Activated CD4-positive, alpha-beta memory T cell treated with anti-CD3 and anti-CD28 coated beads for 36 hours (primary cell): ENCODE measurements at places on chromosomes 12 and 14.
A peak's percentile ranks its signal among the peaks of the same experiment; 100 is the strongest.

DNA sequence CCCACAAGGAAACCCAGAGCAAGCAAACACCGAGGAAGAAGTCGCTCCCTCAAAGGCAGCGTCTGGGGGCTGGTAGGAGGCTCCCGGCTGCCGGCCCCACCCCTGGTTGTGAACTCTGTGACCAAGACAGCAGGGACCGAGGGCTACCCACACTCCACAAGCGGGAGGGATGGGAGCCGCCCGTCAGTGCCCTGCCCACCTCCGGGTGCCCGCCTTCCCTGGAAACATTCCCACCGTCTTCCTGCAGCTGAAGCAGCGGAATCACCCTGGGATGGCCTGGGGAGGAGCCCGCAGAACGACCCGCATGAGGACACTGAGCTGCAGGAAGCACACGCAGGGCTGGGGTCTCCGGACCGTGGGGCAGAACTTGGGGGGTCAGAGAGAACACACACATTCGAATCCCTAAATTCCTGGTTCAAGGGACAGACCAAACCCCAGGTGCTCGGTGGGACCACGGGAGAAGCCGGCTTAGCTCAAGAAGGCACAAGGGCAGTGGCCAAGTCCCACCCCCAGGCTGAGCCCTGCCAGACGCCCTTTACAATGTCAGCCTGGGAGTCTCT, 33.5 kb upstream of the C14orf180 start:
- no peak for DNase-seq
- H3K4me1 ChIP-seq, result no peaks in the 10 kb centered on the region
- H3K27ac ChIP-seq, result no peak overlapping the region
- no peaks in the 10 kb centered on the region for H3K36me3 ChIP-seq
- H3K27me3 ChIP-seq, result peaks cover 13% of the 10 kb centered on the region
- no peak overlapping the region for H3K4me3 ChIP-seq

- H3K4me3 ChIP-seq, result no peak overlapping the region
- H3K4me1 ChIP-seq, result no peaks in the 10 kb centered on the region
- no peaks in the 10 kb centered on the region for H3K36me3 ChIP-seq
- DNase-seq, result no peak
- H3K27me3 ChIP-seq, result no peaks in the 10 kb centered on the region
- H3K27ac ChIP-seq, result no peak overlapping the region
These were observed 819.2 kb downstream of the FSCB start for GRCh38 chr14:43687921-43688320.

- peak overlapping the region; percentile 71 for H3K4me3 ChIP-seq
- H3K4me1 ChIP-seq, result peaks cover 78% of the 10 kb centered on the region
- H3K27ac ChIP-seq, result peak overlapping the region; percentile 95
- no peaks in the 10 kb centered on the region for H3K27me3 ChIP-seq
- H3K36me3 ChIP-seq, result peaks cover 19% of the 10 kb centered on the region
These were observed 59.9 kb downstream of the DUSP16 start for GRCh38 chr12:12502815-12503151.

DNA sequence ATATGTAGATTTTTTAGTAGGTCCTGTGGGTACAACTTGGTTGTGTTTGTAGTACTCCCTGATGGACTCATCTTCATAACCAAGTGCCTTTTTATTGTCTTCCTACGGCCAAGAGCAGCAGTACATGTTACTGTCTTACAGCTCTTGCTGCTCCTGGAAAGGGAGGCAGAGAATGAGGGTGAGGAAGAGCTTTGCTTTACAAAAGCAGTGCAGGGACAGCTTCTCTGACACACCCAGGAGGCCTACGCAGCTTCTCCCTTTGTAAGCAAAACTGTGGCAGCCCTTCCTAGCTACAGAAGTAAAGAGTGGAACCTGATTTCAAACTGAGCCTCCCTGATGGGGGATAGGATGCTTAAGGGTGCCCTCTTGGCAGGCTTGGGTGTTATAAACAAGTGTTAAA, 18.6 kb downstream of the MYRFL start:
- no peak overlapping the region for H3K4me3 ChIP-seq
- no peaks in the 10 kb centered on the region for H3K4me1 ChIP-seq
- H3K27ac ChIP-seq, result no peak overlapping the region

- peaks cover 54% of the 10 kb centered on the region for H3K4me1 ChIP-seq
- peaks cover 4% of the 10 kb centered on the region for H3K36me3 ChIP-seq
- no peaks in the 10 kb centered on the region for H3K27me3 ChIP-seq
- no peak overlapping the region for H3K27ac ChIP-seq
- no peak for DNase-seq
These were observed 109.1 kb upstream of the BCAT1 start for GRCh38 chr12:25058012-25058411.

DNA sequence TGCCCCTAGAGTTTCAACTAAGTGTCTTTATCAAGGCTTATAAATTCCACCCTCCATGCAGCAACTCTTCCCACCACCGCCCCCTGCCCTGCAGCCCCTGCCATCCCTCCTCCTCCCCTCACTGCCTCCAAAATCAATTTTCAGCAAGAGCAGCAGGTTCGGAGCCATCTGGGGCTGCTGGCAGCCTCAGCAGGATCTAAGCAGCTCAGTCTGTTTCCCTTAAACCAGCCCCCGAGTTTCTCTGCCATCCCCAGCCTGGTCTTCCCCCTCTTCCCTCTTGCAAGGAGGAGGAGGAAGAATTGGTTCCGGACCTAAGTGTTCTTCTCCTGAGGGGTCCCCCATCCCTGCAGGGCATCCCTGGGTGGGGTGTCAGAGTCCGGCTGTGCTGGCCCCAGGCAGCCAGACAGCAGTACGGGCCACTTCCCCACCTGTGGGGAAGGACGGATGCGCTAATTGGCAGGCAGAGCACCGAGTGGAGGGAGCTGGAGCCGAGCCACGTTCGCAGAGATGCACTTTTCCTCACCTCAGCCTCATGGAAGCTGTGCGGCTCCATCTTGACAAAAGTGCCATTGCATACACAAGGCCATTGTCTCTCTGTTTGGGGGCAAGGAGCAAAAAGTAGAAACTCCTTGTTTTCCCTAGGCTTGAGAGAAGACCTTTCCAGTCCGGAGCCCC, 189.3 kb downstream of the KCNA5 start:
- DNase-seq, result no peak
- no peaks in the 10 kb centered on the region for H3K36me3 ChIP-seq
- H3K27ac ChIP-seq, result no peak overlapping the region
- no peak overlapping the region for H3K4me3 ChIP-seq

- H3K4me3 ChIP-seq, result no peak overlapping the region
- H3K36me3 ChIP-seq, result peaks cover 1% of the 10 kb centered on the region
- no peak overlapping the region for H3K27ac ChIP-seq
- DNase-seq, result no peak
- peaks cover 19% of the 10 kb centered on the region for H3K4me1 ChIP-seq
- peaks cover 3% of the 10 kb centered on the region for H3K27me3 ChIP-seq
These were observed 12.5 kb downstream of the TMEM253 start for GRCh38 chr14:21113369-21113768.

GRCh38 chr14:100602621-100603230, 15.5 kb upstream of the BEGAIN start:
- peaks cover 20% of the 10 kb centered on the region for H3K27me3 ChIP-seq
- H3K4me1 ChIP-seq, result no peaks in the 10 kb centered on the region
- no peak overlapping the region for H3K4me3 ChIP-seq
- no peak overlapping the region for H3K27ac ChIP-seq
- peaks cover 5% of the 10 kb centered on the region for H3K36me3 ChIP-seq
- no peak for DNase-seq

DNA sequence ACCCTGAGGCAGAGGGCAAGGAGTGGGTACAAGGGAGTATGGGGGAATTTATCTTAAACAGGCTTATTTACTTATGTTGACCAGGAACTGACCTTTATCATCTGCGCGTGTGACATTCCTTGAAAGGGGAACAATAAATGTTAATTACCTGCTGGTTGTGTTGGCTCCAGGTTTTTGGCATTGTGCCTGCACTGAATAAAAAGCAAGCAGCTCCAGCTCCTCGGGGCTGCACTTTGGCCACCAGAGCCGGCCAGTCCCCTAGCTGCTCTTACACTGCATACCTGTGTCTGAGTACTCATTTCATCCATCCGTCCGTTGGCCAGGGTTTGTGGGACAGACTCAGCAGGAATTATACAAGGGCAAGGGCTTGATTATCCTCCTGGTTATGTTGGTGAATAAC, 68.8 kb upstream of the GTF2A1 start:
- H3K36me3 ChIP-seq, result no peaks in the 10 kb centered on the region
- no peaks in the 10 kb centered on the region for H3K4me1 ChIP-seq
- H3K27ac ChIP-seq, result no peak overlapping the region
- no peak overlapping the region for H3K4me3 ChIP-seq

- H3K27ac ChIP-seq, result no peak overlapping the region
- no peaks in the 10 kb centered on the region for H3K4me1 ChIP-seq
- DNase-seq, result no peak
- H3K4me3 ChIP-seq, result no peak overlapping the region
- H3K36me3 ChIP-seq, result no peaks in the 10 kb centered on the region
- H3K27me3 ChIP-seq, result no peaks in the 10 kb centered on the region
These were observed 314.5 kb downstream of the ALG10 start for GRCh38 chr12:34336619-34337465.

- DNase-seq, result no peak
- H3K4me3 ChIP-seq, result no peak overlapping the region
- no peaks in the 10 kb centered on the region for H3K36me3 ChIP-seq
- H3K27me3 ChIP-seq, result peaks cover 17% of the 10 kb centered on the region
- no peaks in the 10 kb centered on the region for H3K4me1 ChIP-seq
These were observed 2.6 kb downstream of the ACSS3 start for GRCh38 chr12:81080431-81080983.

GRCh38 chr14:71594821-71595220, 337.4 kb upstream of the RGS6 start:
- H3K4me1 ChIP-seq, result peaks cover 51% of the 10 kb centered on the region
- H3K27ac ChIP-seq, result no peak overlapping the region
- peaks cover 12% of the 10 kb centered on the region for H3K36me3 ChIP-seq
- H3K27me3 ChIP-seq, result no peaks in the 10 kb centered on the region
- DNase-seq, result peak; percentile 15

DNA sequence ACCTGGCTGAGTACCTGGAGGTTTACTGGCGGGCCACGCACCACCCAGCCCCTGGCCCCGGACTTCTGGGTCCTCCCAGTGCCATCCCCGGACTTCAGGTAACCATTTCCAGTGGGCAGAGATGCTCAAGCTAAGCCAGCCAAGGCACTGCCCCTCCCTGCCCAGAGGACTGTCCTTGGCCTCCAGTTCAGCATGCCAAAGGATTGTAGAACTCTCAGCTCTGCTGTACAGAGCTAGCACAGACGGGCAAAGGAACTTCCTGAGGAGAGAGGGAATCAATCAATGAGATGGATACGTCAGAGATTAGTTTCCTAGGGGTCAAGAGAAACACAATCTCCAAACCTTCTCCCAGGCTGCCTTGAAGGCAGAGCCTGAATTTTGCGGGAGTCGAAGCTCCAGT, 8.7 kb downstream of the CACNB3 start:
- H3K36me3 ChIP-seq, result peaks cover 23% of the 10 kb centered on the region
- H3K4me3 ChIP-seq, result no peak overlapping the region
- H3K27me3 ChIP-seq, result no peaks in the 10 kb centered on the region
- DNase-seq, result no peak
- H3K4me1 ChIP-seq, result peaks cover 10% of the 10 kb centered on the region
- H3K27ac ChIP-seq, result no peak overlapping the region

DNA sequence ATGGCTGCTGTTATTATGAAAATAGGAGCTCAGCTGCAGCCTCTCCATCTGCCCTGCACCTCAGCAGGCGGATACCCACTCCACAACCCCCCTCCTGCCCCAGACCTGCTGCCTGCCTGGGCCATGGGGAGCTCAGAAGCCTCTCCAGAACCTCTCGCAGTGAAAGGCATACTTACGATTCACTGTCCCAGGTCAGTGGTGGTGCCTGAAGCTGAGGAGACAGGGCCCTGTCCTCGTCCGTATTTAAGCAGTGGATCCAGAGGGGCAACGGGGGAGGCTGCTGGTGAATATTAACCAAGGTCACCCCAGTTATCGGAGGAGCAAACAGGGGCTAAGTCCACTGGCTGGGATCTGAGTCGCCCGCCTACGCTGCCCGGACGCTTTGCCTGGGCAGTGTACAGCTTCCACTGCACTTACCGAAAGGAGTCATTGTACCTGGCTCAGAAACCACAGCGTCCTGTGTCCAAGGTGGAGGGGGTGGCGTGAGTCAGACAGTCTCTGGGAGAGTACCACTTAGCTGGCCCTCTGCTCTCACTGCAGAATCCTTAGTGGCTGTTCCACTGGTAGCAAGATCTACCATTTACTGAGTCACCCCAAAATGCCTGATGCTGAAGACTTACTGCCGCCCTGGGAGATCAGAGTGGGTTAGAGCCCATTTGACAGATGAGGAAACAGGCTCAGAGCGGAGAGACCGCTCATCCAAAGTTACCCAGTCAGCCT, at the start of gene SERPINA1:
Gene SERPINA1 (minus strand): TSS at position 219 of the 720 bp plus-strand sequence. CDS start 5,365 bp downstream, outside the sequence.
- H3K27me3 ChIP-seq, result no peaks in the 10 kb centered on the region
- H3K27ac ChIP-seq, result peak within 1 kb of the TSS; percentile 56
- H3K36me3 ChIP-seq, result no peaks in the 10 kb centered on the region
- no peak within 1 kb of the TSS for H3K4me3 ChIP-seq

DNA sequence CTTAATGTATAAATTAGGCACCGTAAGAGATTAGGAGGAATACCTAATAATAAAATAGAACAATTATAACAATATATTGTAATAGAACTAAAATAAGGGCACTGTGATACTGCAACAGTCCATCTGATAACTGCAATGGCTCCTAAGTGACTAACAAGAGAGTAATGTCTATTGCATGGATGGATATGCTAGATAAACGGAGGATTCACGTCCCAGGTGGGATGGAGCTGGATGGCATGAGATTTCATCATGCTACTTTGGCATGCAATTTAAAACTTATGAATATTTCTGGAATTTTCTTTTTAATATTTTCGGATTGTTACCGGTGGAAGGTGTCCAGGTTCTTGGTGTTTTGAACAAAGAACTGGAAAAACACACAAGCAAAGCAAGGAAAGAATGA, 2.2 kb upstream of the TMEM19 start:
- no peaks in the 10 kb centered on the region for H3K27me3 ChIP-seq
- DNase-seq, result no peak
- H3K27ac ChIP-seq, result no peak overlapping the region
- H3K4me1 ChIP-seq, result peaks cover 9% of the 10 kb centered on the region

GRCh38 chr14:92563359-92563758, 49.8 kb downstream of the RIN3 start:
- no peak overlapping the region for H3K27ac ChIP-seq
- H3K4me1 ChIP-seq, result peaks cover 23% of the 10 kb centered on the region
- no peak overlapping the region for H3K4me3 ChIP-seq
- H3K27me3 ChIP-seq, result no peaks in the 10 kb centered on the region
- peaks cover 17% of the 10 kb centered on the region for H3K36me3 ChIP-seq

GRCh38 chr14:21017528-21018245, 7.2 kb downstream of the NDRG2 start:
- H3K4me1 ChIP-seq, result no peaks in the 10 kb centered on the region
- no peak overlapping the region for H3K4me3 ChIP-seq
- no peaks in the 10 kb centered on the region for H3K36me3 ChIP-seq
- H3K27ac ChIP-seq, result no peak overlapping the region

- H3K27ac ChIP-seq, result no peak overlapping the region
- no peak overlapping the region for H3K4me3 ChIP-seq
These were observed 137.8 kb upstream of the GSC start for GRCh38 chr14:94907626-94908261.

DNA sequence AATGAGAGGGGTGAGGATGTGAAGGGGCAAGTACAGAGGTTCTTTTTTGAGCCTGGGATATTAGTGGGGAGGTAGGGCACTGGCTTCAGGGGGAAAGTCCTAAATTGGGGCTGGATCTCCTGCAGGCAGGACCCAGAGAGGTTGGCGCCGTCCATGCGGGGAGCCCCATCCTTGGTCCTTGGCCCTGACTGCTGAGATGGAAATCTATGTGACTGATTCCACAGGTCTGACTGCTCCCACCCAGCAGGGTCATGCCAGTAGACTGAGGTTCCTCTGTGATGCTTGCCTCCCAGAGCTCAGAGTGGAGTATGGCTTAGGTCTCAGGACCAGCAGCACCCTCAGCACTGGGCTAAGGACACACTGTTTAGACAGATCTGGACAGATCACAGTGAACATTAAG, 988.6 kb upstream of the TMEM132C start:
- no peak overlapping the region for H3K27ac ChIP-seq
- peaks cover 2% of the 10 kb centered on the region for H3K4me1 ChIP-seq
- H3K36me3 ChIP-seq, result no peaks in the 10 kb centered on the region
- no peak overlapping the region for H3K4me3 ChIP-seq
- peaks cover 16% of the 10 kb centered on the region for H3K27me3 ChIP-seq
